ENCODE measurements at places on chromosomes 16 and 17.
A peak's percentile ranks its signal among the peaks of the same experiment; 100 is the strongest.

GRCh38 chr17:76791053-76791980 is 53.4 kb downstream of the MFSD11 start:
- DNase-seq, result no peak

- no peak for DNase-seq
Observed at GRCh38 chr16:57701759-57702371, 7.3 kb downstream of the DRC7 start.

- peak; percentile 86 for DNase-seq
Observed at GRCh38 chr16:66406534-66407221, 20.4 kb upstream of the BEAN1 start.

GRCh38 chr17:62119373-62119772 is 54.3 kb upstream of the MED13 start:
- no peak for DNase-seq

DNA sequence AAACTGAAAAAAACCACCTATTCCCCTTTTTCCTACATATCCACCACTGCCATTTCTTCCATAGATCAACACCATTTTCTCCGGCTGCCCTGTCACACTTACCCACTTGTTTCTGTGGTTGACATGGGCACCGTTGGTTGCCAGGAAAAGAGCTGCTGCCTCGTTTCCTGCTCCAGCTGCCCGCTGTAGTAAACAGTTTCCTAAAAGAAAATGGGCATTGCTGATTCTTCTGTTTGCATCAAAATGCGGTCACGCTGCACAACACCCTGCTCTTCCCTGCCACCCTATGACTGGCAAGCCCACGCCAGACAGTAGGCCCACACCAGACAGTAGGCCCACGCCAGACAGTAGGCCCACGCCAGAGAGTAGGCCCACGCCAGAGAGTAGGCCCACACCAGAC is 46.3 kb downstream of the CYB5D2 start:
- no peak for DNase-seq

- peak; percentile 42 for DNase-seq
Observed at GRCh38 chr16:56190048-56190676, 1.1 kb upstream of the GNAO1 start.

DNA sequence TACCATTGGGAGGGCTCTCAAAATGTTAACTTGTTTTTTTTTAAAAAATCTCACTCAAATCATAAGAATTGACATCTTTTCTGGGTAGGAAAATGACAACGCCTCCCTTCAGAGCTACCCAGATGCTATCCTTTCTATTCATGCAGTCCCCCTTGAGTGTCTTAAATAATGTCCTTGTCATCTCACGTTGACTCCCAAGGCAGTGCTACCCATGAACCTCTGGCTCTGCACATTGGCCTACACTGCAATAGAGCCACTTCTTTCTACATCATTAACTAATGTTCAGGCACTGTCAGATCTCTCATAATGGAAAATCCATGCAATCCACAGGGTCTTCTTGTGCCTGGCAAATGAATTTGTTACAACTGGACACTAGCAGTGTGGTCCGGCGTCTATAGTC is 569.8 kb upstream of the ZFHX3 start:
- DNase-seq, result no peak

DNA sequence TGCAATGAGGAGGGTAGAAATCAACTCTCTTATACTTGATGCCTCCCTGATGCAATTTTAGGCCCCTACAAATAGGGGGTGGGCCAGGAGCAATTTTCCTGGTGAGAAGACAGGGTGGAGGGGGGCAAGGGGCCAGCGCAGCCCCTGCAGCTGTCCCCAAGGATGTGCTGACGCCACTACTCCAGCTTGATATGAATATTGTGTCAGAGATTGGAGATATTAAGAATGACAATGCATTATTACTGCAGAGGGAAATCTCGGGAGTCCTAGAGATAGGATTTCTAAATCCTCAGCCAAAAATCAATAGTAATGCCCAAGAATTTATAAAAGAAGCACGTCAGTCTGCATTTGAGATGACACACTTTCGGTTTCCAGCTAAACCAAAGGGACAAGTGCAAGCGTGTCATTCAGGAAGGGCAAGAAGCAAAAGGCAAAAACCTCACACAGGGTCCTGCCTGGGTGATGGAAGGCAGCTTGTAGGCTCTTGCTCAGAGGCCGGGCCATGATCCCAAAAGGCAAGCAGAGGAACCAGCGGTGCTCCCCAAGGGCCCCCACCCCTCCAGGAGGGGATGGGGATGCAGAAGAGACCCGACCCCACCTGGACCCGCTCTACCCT is 178.8 kb downstream of the C16orf78 start:
- no peak for DNase-seq

GRCh38 chr16:55820615-55821014 is 12.3 kb downstream of the CES1 start:
- no peak for DNase-seq

GRCh38 chr16:50842589-50842988 is 100.7 kb downstream of the CYLD start:
- DNase-seq, result no peak

DNA sequence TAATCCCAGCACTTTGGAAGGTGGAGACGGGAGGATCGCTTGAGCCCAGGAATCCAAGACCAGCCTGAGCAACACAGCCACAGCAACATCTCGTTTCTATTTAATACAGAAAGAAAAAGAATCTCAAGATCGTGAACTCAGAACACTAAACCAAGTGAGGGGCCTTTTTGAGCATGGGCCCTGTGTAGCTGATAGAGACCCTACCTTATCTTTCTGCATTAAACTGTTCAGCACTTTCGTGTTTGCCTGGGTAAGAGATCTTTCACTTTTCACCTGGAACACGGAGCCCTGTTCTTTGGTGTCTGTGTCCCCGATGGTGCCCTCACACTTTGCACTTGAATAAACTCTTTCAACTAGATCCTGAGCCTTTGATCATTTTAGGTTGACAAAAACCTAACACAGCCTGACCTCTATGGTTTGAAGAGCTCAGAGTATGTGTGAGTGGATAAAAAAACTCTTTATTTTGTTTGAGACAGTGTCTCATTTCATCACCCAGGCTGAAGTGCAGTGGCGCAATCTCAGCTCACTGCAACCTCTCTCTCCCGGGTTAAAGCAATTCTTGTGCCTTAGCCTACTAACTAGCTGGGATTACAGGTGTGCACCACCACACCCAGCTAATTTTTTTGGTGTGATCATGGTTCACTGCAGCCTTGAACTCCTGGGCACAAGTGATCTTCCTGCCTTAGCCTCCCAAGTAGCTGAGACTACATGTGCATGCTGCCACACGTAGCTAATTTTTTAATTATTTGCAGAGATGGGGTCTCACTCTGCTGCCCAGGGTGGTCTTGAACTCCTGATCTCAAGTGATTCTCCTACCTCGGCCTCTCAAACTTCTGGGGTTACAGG is 83.8 kb upstream of the GRIN2A start:
- DNase-seq, result peak; percentile 59

DNA sequence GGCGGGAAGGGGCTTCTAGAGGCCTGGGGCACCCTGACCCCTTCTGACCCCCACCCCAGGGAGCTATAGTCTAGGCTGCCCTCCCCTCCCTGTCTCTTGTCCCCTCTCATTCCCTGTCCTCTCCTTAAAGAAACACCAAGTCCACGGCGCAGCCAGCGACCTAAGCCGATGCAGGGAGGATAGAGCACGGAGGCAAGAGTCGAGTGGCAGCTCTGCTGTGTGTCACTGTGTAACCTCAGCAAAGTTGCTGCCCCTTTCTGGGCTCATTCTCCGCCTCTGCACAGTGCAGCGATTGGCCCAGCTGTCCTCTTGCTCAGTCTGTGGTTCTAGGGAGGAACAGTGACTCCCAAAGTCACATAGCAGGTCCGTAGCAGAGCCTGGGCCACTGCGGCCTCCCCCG is 36.5 kb upstream of the SBK1 start:
- no peak for DNase-seq

DNA sequence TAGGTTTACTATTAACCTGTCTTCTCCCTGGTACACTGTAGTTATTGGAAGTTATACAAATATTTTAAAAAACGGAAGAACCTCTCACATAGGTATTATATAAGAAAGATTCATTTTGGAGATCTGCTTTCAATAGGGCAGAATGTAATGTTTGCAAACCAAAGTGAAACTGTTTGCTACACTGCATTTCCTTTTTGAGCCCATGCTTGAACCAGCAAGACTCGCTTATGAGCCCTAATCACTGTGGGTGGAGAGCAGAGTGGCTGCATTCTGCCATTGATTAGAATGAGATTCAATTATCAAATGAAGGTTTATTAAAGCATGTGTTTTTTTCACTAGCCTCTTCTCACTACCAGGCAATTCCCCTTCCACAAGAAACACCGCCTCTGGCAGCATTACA is 589.7 kb downstream of the CDH11 start:
- no peak for DNase-seq

- peak; percentile 54 for DNase-seq
Observed at GRCh38 chr17:45782889-45783592, 1.1 kb upstream of the CRHR1 start.

- DNase-seq, result no peak
Observed at GRCh38 chr17:68820825-68821481, 134.2 kb downstream of the ABCA8 start.

DNA sequence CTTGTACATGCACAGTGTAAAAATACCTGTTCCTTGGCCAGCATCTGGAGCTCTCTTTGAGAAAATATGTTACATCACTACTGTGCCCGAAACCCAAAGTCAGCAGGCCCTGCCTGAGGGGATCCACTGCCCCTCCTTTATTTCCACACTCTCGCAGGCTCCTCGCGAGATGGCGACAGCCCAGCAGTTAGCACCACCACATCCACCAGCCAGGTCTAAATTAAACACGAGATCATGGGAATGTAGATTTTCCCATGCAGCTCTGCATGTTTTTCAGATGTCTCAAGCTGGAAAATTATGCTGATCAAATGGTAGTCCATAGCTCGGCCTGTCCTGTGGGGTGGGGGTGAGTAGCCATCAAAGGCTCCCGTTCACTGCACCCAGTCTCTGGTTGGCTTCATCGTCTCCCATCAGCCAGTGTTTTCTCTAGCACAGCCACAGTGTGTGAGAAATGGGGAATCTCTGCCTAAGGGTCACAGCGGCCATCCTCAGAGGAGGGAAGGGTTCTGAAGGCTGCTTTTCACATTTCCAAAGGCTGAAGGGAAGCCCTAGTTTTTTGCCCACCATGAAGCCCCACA is 34.7 kb downstream of the EPN2 start:
- DNase-seq, result no peak

- no peak for DNase-seq
Observed at GRCh38 chr17:81074875-81075274, 39.9 kb downstream of the BAIAP2 start.

DNA sequence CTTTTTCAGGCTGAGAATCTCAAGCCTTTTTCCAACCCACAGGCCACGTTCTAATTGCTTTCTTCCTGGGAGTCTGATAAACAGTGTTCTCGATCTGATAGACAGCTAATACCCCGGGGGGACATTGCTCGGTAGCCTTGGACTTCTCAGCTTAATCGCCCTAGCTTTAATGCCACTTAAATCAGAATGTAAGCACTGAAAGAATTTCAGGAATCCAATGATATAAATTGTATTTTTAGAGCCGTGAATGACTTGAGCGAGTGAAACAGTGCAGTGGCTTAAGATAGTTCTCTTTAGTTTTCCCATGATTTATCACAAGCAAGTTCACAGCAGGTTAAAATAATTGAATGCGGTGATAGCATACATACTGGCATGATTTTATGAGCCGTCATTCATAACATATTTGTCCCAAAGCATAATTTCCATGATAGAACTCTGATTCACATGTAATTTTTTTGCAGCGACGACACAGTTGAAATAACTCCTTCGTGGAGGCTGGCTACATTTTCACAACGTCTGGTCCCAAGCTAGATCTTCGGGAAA is 116.1 kb upstream of the MYOCD start:
- no peak for DNase-seq

GRCh38 chr17:17818088-17818526 is 18.7 kb downstream of the SREBF1 start:
- no peak for DNase-seq

DNA sequence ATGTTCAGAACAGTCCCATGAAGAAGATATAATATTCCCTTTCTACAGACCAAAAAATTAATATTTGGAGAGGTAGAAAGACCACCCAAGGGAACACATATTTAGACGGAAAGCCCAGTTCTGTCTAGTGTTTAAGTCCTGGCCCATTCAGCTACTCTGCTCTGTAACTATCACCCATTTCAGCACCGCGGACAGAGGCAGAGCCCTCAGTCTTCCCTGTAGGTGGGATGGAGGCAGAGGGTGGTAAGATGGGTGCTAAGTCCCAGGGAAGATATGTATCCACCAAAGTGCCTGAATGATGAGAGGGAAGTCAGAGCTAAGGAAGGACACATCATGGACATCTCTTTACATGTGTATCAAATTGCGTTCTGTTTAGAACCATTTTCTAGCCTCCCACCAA is 27.8 kb upstream of the C16orf78 start:
- DNase-seq, result peak; percentile 10

DNA sequence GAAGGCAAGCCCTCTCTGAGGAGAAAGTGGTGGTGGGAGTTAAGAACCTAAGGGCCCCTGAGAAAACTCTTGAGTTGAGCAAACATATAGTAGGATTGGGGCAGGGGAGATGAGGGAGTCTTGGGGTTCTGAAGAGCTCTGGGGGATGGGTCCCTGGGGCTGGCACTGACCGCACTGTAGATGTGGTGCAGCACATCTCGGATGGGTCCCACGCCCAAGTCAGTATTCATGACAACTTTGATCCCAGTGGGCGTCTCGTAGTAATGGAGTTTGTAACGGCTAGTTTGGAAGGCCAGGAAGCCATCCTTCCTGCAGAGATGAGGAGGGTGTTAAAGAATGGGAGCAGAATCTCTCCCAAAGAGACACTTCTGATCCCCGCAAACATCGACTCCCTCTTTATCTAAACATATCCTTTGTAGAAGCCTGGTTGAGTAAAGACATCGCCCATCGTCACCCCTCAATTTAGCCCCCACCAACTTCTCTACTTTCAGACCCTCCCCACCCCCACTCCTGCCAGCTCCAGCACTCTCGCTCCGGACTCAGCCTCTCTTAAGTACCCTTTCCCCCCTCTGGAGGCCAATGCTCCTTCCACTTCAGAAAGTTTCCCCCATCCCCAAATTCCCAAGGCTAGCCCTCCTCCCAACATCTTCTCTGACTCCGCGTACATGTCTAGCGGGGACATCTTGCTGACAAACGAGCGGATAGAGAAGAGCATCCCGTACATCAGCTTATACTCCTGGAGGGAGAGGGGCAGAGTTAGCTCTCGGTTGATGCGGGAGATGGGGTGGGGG is 710 bp downstream of the TRAPPC1 start:
- no peak for DNase-seq

- DNase-seq, result no peak
Observed at GRCh38 chr17:2123375-2124251, 68.7 kb downstream of the HIC1 start.

DNA sequence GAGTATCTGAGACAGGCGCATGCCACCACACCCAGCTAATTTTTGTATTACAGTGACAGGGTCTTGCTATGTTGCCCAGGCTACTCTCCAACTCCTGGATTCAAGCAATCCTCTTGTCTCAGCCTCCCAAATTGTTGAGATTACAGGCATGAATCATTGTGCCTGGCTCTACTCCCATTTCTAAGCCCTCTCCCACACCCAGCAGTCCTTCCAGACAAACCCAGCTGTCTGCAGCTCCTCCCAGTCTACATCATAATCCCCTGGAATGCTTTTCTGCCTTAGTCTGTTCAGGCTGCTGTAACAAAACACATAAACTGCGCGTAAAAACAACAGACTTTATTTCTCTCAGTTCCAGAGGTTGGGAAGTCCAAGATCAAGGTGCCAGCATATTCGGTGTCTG is 144.5 kb downstream of the GRIN2A start:
- DNase-seq, result no peak

GRCh38 chr17:55965051-55965450 is 188.2 kb upstream of the ANKFN1 start:
- no peak for DNase-seq

- no peak for DNase-seq
Observed at GRCh38 chr16:1357906-1358566, 6.3 kb downstream of the GNPTG start.
